ENCODE measurements at places on chromosomes 1 and 21. TPM values are rescaled to one million over a fixed set of nuclear protein-coding genes. Genes with fewer than 3 reads are reported as not detected.

Gene GCSAML
- 0.11 TPM for total RNA-seq

DNA sequence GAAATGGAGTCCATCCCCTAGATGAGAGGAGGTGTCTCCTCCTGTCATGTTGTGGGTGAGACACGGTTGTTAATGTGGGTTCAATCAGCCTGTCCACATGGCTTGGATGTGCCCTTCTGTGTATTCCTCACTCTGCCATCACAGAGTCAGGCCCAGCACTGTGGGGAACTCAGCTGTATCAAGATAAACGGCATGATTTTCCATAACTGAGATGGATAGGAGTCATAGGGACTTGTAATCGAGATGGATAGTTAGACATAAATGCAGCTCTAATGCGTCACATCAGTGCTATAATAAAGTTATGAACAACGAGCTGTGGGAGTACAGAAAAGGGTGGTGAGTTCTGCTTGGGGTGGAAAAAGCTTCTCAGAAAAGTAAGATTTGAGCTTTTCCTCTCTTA, 152.9 kb downstream of the RWDD3 start:
- DNase-seq = no peak
- no peaks in the 10 kb centered on the region for H3K36me3 ChIP-seq

GRCh38 chr1:172941945-172942344, 108.8 kb downstream of the TNFSF18 start:
- no peak for DNase-seq
- H3K4me1 ChIP-seq = peaks cover 3% of the 10 kb centered on the region
- no peaks in the 10 kb centered on the region for H3K36me3 ChIP-seq
- H3K27ac ChIP-seq = no peak overlapping the region
- no peak overlapping the region for H3K4me3 ChIP-seq

- H3K4me1 ChIP-seq = peaks cover 19% of the 10 kb centered on the region
- H3K27me3 ChIP-seq = no peaks in the 10 kb centered on the region
- no peak overlapping the region for H3K4me3 ChIP-seq
Observed at GRCh38 chr1:116916533-116917445, 7.1 kb downstream of the PTGFRN start.

Gene SLAMF7
- 97.4 TPM for total RNA-seq

All from CD8-positive, alpha-beta memory T cell (primary cell).